ENCODE measurements at places on chromosomes 11 and 22. TPM values are rescaled to one million over a fixed set of nuclear protein-coding genes. Genes with fewer than 3 reads are reported as not detected.

DNA sequence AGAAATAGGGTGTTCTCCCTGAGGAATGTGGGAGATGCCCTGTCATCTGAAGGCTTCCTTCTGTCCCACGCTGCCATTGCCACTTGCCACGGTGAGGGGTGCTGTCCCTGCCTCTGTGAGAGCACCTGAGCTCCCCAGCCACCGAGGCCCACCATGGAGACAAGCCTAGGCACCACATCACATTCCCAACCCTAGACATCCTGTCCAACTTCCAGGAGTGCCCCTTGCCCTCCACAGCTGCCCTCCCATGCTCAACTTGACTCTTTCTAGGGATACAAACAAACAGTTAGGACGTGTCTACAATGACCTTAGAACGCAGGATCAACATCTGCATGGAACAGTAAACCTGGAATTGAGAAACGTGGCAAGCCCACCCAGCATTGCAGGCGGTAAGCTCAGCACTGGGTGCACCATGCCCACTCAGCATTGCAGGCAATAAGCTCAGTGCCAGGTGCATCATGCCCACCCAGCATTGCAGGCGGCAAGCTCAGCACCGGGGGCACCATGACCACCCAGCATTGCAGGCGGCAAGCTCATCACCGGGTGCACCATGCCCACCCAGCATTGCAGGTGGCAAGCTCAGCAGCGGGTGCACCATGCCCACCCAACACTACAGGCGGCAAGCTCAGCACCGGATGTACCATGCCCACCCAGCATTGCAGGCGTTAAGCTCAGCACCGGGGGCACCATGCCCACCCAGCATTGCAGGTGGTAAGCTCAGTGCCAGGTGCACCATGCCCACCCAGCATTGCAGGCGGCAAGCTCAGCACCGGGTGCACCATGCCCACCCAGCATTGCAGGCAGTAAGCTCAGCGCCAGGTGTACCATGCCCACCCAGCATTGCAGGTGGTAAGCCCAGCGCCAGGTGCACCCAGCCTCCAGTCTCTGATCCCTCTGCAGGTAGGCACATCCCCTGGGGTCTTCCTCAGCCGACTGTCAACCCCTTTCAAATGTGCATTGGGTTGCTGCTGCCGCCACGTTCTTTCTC is 1463.9 kb downstream of the TBC1D22A start:
- H3K27me3 ChIP-seq = peaks cover 10% of the 10 kb centered on the region
- H3K27ac ChIP-seq = no peak overlapping the region
- H3K36me3 ChIP-seq = no peaks in the 10 kb centered on the region
- H3K4me1 ChIP-seq = no peaks in the 10 kb centered on the region
- no peak overlapping the region for H3K4me3 ChIP-seq

DNA sequence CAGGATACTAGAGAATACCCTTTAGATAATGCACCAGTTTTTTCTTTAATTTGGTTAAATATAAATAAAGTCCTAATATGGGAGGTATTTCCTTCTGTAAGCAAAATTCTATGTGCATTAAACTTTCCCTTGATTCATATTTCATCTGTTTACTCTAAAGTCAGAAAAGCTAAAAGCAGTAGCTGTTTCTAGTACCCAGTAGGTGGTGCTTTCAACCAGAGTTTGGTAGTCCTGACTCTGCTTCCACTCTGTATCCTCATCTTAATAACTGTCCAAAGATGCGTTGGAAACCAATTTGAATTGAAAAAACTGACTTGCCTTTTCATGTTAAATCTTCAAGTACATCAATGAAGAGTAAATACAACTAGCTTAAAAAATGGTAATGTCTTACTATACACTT is 1065.2 kb downstream of the JRKL start:
- no peaks in the 10 kb centered on the region for H3K36me3 ChIP-seq
- H3K4me3 ChIP-seq = no peak overlapping the region
- H3K27me3 ChIP-seq = no peaks in the 10 kb centered on the region
- H3K27ac ChIP-seq = no peak overlapping the region
- DNase-seq = no peak

DNA sequence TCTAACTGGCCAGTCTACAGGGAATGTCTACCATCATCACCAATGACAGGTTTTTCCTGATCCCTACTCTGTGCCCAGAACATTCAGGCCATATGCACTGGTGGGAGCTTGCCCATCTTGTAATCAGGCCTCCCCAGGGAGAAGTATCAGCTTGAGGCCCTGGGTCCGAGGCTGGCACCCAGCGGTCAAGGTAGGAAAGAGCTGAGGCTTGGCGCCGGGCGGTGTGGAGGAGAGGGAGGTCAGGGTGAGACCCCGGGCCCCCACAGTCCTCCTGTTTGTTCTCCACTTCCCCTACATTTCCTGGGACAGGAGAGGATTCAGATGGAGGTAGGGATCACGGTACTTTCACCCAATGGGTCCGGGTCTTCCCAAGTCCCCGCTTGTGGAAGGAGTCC is 15.5 kb downstream of the TSKU start:
- DNase-seq = peak; percentile 66
- H3K27me3 ChIP-seq = peaks cover 4% of the 10 kb centered on the region
- H3K4me3 ChIP-seq = peak overlapping the region; percentile 41
- H3K36me3 ChIP-seq = peaks cover 8% of the 10 kb centered on the region
- H3K27ac ChIP-seq = no peak overlapping the region
- peaks cover 23% of the 10 kb centered on the region for H3K4me1 ChIP-seq

DNA sequence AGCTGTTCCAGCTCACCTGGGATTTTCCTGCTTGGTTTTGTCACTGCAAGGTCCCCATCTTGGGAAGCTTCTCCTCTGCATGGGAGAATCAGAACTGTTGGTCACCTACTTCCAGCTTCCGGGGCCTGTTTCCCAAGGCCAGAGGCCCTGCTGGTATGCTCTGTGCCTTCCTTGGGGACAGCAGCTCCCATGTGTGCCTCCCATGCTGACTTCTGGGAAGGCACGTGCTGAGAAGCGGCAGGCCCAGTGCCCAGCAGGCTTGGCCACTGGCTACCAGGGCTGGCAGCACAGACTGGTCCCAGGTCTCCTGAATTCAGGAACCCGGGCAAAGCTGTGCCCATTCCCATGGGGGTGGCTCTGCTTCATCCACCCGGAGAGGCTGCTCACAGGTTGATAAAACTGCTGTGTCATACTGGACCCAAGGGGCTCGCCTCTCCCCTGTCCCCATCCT is 33.8 kb downstream of the MYEOV start:
- H3K27me3 ChIP-seq = no peaks in the 10 kb centered on the region
- peak; percentile 53 for DNase-seq
- no peaks in the 10 kb centered on the region for H3K36me3 ChIP-seq
- H3K27ac ChIP-seq = no peak overlapping the region
- no peak overlapping the region for H3K4me3 ChIP-seq

DNA sequence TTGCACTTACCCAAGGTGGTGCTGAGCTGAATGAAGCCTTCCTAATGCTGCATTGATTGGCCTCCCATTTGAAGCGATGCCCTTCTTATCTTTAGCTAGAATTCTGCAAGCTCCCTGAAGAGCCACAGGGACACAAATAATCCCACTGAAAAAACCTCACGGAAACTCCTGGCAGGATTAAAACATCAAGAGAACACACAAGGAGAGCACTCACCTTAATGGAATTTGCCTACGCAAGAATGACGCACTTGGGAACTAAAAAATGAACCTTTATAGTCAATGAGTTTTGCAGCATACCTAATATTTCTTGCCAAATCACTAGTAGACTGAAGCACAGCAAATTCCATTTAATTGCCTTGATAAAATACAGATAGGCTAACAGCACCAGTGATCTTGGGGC is 232.8 kb upstream of the UBASH3B start:
- no peak overlapping the region for H3K27ac ChIP-seq
- H3K4me1 ChIP-seq = peaks cover 20% of the 10 kb centered on the region
- peaks cover 5% of the 10 kb centered on the region for H3K36me3 ChIP-seq
- H3K27me3 ChIP-seq = no peaks in the 10 kb centered on the region
- H3K4me3 ChIP-seq = no peak overlapping the region

- H3K27me3 ChIP-seq = no peaks in the 10 kb centered on the region
- peaks cover 18% of the 10 kb centered on the region for H3K4me1 ChIP-seq
- DNase-seq = no peak
- H3K36me3 ChIP-seq = peaks cover 9% of the 10 kb centered on the region
- H3K27ac ChIP-seq = no peak overlapping the region
Observed at GRCh38 chr11:110286298-110287040, 9.9 kb downstream of the RDX start.

- H3K27ac ChIP-seq = no peak overlapping the region
- H3K4me1 ChIP-seq = no peaks in the 10 kb centered on the region
- DNase-seq = no peak
- H3K4me3 ChIP-seq = no peak overlapping the region
- H3K27me3 ChIP-seq = peaks cover 4% of the 10 kb centered on the region
- H3K36me3 ChIP-seq = no peaks in the 10 kb centered on the region
Observed at GRCh38 chr11:32723332-32723731, 71.1 kb downstream of the CCDC73 start.

- no peaks in the 10 kb centered on the region for H3K27me3 ChIP-seq
- H3K27ac ChIP-seq = no peak overlapping the region
- no peak for DNase-seq
- H3K4me1 ChIP-seq = no peaks in the 10 kb centered on the region
Observed at GRCh38 chr11:99773646-99774045, 752.9 kb downstream of the CNTN5 start.

DNA sequence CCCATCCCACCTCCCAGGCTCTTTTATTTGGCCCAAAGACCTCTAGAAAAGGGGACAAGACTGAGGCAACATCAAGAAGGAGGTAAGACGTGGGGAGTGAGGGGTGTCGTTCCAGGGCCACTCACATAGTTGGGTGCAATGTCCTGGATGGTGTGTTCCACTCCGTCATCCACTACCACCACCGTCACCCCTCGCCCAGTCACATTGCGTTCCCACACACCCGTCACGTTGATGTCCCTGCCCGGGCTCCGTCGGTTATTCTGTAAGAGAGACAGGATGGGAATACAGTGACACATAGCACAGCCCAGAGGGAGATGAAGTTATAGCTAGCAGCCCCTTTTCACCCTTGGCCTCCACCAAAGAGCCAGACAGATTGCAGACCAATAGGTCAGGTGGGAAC is 3.8 kb downstream of the PCSK7 start:
- peaks cover 22% of the 10 kb centered on the region for H3K4me1 ChIP-seq
- H3K27ac ChIP-seq = no peak overlapping the region
- peak overlapping the region; percentile 22 for H3K4me3 ChIP-seq
- H3K27me3 ChIP-seq = no peaks in the 10 kb centered on the region

DNA sequence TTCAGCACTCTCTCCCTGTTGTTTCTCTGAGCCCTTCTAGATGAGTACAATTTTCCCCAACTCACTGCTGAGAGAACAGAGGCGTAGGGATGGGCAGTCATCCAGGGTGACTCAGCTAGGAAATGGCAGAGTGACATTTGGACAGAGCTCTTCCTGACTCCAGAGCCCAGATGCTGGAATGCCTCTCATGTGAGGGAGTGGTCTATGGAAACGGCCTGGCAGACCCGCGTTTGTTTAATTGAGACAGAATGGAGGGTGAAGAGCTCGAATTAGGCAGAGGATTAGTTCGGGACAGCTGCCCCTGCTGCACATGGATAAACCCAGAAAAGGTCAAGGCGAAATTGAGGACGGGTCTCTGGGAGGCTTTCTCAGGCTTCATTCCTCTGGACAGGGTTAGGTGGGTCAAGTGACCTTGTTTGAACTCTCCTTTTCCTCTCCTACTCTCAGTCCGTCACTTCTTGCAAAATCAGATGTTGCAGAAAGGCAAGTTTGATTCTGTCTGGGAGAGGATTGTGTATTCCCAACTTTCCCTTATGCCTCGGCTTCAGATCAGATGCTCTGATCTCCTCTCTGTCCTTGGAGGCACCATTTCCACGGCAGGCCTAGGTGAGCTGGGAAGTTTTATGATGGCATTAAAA is 7.6 kb upstream of the LMO2 start:
- no peak for DNase-seq
- H3K27ac ChIP-seq = no peak overlapping the region
- H3K4me3 ChIP-seq = no peak overlapping the region
- peaks cover 14% of the 10 kb centered on the region for H3K4me1 ChIP-seq

- H3K36me3 ChIP-seq = no peaks in the 10 kb centered on the region
- H3K27ac ChIP-seq = no peak overlapping the region
- H3K27me3 ChIP-seq = peaks cover 3% of the 10 kb centered on the region
- H3K4me3 ChIP-seq = no peak overlapping the region
Observed at GRCh38 chr11:77409046-77409445, 64.8 kb downstream of the PAK1 start.

- H3K4me1 ChIP-seq = peaks cover 8% of the 10 kb centered on the region
- no peaks in the 10 kb centered on the region for H3K27me3 ChIP-seq
- peak overlapping the region; percentile 6 for H3K27ac ChIP-seq
- H3K36me3 ChIP-seq = no peaks in the 10 kb centered on the region
- DNase-seq = no peak
Observed at GRCh38 chr11:63783925-63784592, 15.5 kb upstream of the ZFTA start.

Gene LMNTD2
- 6.7 TPM for total RNA-seq

Gene P4HA3
- 0.17 TPM for total RNA-seq

Gene NAALAD2
- total RNA-seq = 5.8 TPM

Gene BACE1
- 26.2 TPM for total RNA-seq

Gene SPDYC
- not detected for total RNA-seq

Gene SLC5A4
- 1.2 TPM for total RNA-seq

Gene UBQLNL
- 0.19 TPM for total RNA-seq

All from type B pancreatic cell (in vitro differentiated cells).